ENCODE measurements at places on chromosomes 4 and X.

DNA sequence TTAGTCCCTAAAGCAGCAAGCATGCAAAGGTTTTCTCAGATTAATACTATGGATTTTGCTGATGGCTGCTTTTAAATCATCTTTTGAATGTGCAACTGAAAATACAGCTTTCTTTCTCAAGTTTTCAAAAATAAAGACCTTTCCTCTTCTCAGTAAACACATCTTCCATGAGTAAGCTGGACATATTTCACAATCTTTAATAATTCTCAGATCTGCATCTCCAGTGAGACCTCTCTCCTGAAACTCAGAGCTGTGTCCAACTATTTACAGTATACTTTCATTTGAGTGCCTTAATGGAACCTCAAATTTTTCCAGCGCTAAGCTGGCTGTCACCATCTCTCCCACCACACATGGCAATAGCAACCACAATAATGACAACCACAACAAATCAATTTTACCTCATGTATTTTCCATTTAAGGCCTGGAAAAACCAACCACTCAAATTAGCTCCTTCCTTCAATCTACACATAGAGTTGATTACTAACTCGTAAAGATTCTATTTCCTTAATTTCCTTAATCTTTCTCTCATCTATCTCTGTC is 192.4 kb upstream of the RPL34 start:
- no peak for DNase-seq

- no peak for DNase-seq
Measured at GRCh38 chr4:83751336-83751949, 215.5 kb downstream of the GPAT3 start.

DNA sequence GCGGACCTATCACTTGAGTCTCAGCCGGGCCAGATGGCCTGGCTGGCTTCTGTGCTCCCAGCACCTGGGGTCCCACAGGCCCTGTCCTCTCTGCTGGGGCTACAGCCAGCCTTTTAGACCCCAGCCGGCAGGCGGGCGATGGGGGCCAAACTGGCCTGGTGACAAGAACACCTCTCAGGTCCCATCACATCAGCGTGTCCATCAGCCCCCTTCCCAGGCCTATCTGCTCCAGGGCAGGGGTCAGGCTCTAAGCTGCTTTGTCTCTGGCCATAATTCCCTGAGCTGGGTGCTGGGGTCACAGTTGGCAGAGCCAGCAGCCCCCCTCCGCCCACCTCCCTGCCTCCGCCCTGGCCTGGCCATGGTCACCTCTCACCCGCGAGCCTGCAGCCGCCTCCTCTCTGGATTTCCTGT is 77.7 kb downstream of the PPP2R2C start:
- DNase-seq = no peak

- no peak for DNase-seq
Measured at GRCh38 chr4:84151574-84151973, 347.5 kb downstream of the NKX6-1 start.

DNA sequence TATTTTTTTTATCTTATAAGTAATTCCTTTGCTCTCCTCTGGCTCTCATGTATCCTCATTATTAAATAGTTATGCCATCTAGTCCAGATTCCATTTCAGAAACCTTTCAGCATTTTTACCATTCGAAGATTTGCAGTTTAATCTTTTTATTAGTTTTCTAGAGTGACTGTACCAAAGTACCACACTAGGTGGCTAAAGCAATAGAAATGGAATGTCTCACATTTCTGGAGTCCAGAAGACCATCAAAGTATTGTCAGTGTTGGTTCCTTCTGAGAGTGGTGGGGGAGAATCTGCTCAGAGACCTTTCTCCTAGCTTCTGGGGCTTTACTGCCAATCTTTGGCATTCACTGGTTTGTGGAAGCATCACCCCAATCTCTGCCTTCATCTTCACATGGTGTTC is 3.7 kb upstream of the PNMA3 start:
- DNase-seq = no peak

- DNase-seq = no peak
Measured at GRCh38 chrX:30618160-30618765, 35.0 kb upstream of the GK start.

DNA sequence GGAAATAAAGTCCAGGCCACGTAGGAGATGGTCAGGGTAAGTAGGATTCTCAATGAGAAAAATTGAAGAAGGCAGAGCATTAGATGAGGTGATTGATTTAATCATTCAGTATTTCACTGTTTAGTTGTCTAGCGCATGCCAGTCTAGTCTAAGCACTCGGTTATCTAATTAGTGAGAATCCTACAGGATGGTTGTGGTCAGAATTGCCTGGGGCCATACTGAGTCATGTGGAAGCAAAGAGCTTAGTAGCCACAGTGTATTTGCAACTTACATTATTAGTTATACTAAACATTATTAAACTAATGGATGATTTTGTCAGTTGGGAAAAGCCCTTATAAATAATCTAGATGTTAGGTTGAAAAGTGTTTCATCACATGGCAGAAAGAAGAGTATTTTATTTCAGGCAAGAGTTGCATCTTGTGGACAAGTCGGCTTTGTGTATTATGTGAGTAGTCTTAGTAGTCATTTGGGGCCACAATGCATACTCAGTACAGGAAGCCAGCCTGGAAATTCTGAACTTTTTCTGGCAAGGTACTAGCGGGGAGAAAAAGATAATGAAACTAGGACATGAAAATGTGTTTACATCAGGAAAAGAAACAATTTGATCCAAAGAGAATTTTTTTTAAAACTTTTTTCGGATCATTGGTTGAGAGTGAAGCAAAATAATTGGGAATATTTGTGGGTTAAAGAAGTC is 31.9 kb downstream of the CPEB2 start:
- DNase-seq = no peak

- no peak for DNase-seq
Measured at GRCh38 chr4:157895205-157895604, 277.6 kb downstream of the GASK1B start.

Measured in stimulated activated CD8-positive, alpha-beta memory T cell treated with anti-CD3 and anti-CD28 coated beads, Interleukin-4, amount 100 ng/mL, for 1 hour (primary cell).